ENCODE measurements at places on chromosomes 3 and 15.

DNA sequence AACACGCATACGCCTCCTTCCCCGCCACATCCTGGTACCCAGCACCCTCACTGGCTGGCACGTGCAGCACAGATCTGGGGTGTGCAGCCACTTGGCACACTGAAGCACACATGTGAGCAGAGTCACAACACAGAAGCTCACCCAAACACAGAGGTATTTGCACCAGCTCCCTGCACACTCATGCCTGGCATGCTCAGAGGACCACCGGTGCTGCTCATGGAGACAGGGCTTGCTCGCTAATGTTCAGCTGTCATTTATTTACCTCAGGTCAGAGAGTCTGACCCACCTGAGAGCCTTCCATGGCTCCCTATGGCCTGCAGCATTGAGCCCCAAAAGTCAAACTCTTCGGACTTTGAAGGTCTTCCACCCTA, 70.4 kb downstream of the ADAMTS7 start:
- no peak for DNase-seq

GRCh38 chr15:89184357-89184756, 37.0 kb downstream of the RLBP1 start:
- DNase-seq, result no peak

DNA sequence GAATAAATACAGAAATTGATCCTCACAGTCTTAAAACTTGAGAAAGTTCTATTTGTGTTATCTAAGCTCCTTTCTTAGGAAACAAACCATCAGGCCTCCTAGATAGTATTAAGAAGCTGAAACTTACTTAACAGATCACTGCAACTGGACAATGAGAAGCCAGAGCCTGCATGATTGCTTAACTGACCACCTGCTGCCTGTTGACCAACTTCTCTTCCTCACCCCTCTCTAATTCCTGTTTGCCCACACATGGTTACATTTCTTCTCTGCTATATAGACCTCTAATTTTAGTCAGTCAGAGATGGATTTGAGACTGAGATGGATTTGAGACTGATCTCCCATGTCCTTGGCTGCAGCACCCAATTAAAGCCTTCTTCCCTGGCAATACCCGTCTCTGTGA, 13.5 kb downstream of the CCPG1 start:
- no peak for DNase-seq

GRCh38 chr3:61078048-61078752, 173.1 kb downstream of the FHIT start:
- no peak for DNase-seq

DNA sequence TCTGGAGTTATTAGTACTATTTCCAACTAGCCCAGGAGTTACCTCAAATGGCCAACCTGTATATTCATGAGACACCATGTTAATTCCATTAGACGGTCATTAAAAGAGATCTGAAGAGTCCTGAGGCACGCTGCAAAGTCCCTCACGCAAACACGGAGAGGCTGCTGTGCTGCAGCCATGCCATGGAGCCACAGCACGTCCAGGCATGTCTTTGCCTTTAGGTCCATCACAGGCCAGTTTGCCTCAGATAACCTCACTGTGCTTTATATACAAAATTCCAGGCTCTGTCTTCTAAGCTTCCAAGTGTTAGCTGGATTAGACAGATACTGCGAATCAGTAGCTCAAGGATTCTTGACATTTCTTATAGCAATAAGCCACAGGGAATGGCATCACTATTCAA, 9.8 kb upstream of the PLAAT1 start:
- DNase-seq, result no peak

DNA sequence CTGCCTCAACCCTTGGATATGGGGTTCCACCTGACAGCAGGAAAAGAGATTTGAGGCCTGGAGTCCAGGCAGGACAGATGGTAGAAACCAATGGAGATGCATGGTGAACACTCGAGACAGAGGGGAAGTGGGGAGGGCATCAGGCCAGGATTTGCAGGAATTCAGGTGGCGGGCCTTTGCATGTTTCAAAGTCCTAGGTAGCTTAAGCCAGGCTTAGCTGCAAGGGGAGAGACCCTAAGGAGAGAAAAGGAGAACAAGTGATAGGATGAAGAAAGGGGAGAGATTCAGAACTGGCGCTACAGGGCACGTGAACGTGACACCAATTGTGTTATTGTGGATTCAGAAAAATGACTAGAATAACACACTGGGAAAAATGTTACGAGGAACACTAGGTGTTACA, 182.6 kb downstream of the PDZRN3 start:
- no peak for DNase-seq

- no peak for DNase-seq
These were observed 283.3 kb upstream of the RGMA start for GRCh38 chr15:93372208-93372864.

DNA sequence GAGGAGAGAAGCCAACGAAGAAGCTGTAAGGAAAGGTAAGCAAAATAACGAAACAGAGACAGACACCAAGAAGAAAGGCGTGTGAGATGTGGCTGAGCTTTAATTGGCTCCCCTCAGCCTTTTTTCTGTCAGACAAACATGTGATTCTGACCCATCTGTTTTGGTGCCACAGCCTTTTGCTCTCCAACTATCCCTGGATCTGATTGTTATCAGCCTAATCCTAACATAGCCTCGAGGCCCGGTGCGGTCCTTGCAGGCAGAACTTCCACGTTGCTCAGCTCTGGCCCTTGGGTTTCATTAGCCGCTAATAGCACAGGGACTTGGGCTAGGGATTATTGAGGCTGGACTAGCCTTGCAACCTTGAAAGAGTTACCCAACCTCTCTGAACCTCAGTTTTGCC, 57.9 kb upstream of the CACNA2D3 start:
- DNase-seq, result no peak

GRCh38 chr3:15953841-15954240, 156.1 kb upstream of the ANKRD28 start:
- no peak for DNase-seq

DNA sequence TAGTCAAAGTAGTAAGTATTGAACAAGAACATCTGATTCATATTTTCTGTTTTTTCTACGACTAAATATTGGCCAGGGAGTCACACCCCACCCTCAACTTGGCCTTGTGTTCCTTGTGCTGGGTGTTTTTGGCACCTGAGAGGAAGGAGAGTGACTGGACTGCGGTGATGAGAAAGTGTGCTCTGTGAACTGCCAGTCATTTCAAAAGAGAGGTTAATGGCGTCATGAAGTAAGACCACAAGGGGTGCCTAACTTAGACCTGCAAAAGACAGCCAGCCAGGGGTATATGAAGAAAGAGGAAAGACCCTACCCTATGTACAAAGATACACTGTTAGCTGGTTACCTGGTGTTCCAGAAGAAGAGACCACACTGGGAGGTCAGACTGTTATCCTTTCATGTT, 58.4 kb upstream of the COL8A1 start:
- no peak for DNase-seq

GRCh38 chr3:115590873-115591272, 32.4 kb upstream of the GAP43 start:
- DNase-seq, result no peak
